NCI-H2029 (cell line): ENCODE measurements at places on chromosomes 6 and 20.

- no peak for DNase-seq
Observed at GRCh38 chr6:112899541-112899940, 552.4 kb downstream of the RFPL4B start.

DNA sequence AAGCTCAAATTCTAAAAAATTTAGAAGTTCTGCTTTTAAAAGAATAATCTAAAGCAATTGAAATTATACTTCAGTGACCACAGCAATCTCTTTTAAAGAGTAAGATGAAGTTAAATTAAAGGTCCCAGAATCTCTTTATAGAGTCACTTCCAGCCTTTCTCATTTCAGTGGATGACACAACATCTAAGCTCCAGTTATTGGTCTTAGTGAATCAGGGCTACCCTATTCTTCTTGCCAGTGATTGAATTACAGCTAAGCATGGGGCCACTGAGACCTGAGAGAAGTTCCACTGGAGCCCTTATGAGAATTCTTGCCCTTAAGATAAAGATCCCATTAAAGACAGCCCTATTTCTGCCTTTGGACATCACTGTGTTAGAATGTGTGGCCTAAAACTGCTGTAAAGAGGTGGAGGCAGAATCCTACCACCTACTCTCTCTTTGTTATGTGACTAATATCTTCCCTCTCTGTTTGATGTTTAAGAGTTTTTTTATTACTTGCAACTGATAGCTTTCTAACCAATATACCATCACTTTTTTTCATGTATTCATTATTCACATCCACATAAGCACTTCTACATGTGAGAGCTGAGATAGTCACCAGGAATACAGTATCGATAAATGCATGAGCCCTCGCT is 128.6 kb downstream of the UNC5CL start:
- DNase-seq: no peak

- no peak for DNase-seq
Observed at GRCh38 chr20:43040427-43040826, 149.3 kb downstream of the PTPRT start.

DNA sequence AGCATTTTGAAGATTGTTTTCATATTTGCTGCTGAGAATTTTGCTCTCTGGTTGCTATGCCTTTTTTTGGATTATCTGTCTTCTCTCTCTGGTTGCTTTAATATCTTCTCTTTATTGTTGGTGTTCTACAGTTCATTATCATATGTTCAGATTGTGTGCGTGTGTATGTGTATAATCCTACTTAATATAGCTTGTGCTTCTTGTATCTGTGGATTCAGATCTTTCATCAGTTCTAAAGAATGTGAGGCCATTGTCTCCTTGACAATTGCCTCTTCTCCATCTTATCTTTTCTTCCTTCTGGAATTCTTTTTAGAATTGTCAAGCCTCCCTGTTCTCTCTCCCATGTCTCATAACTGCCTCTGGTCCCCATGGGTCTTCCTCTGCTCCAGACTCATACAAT is 195.4 kb downstream of the CDC5L start:
- no peak for DNase-seq

DNA sequence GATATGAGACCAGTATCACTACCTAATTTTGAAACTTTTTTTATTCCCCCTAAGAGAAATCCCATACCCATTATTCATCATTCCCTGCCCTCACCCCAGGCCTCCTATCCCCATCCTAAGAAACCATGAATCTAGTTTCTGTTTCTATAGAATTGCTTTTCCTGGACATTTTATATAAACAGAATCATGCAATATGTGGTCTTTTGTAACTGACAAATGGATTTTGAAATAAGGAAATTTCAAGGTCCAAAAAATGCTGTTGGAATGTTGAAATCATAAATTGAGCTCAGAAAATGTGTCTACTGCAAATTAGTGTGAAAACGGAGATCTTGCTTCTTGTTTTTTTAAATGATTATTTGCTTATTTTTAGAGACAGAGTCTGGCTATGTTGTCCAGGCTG is 25.1 kb downstream of the RNF217 start:
- no peak for DNase-seq

- DNase-seq: no peak
Observed at GRCh38 chr20:10647471-10647870, 26.3 kb downstream of the JAG1 start.

DNA sequence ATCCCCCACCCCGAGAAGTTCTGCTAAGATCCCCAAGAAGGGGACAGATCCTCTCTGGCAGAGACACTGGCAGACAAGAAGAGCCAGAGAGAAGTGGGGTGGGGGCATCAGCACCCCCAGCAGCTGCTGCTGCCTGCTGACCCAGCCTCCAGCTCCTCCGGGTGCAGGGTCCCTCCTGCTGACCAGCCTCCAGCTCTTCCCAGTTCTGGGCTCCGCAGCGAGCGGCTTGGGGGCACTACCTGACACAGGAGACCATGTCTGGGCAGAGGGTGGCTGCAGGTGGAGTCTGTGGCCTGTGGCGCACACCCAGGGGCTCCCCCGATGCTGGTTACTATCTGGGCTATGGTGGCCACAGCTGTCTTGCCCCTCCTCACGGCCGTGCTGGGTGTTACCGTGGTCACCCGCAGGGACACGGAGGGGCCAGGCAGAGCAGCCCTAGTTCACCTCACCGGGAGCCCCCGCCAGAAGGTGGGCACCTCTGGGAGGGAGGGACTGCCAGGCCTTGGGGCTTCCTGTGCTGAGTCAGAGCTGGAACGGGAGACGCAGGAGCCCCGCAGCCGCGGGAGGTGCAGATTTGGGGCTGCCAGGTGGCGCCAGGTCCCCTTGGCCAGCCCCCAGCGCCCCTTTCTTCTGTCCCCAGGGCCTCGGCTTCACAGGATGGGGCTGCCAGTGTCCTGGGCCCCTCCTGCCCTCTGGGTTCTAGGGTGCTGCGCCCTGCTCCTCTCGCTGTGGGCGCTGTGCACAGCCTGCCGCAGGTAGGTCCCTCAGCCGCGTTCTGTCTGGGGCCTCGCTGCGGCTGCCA is 630 bp downstream of the LIME1 start:
- DNase-seq: no peak

DNA sequence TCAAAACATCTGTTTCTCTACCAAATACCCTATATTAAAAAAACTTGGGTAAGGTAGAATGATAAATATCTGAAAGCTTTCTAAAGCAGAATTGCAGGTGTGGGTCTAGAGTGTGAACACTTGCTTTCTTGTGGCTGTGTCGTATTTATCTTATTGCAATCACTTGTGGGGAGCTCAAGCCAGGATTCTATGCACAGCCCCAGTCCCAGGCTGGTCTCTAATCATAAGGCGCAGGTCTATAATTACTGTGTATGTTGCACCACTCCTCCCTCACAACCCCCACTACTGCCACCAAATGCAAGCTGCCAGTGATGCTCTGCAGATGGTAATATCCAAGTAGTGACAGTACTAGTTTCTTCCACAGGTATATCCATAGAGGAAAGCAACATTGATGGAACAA is 2.2 kb upstream of the E2F3 start:
- DNase-seq: no peak

DNA sequence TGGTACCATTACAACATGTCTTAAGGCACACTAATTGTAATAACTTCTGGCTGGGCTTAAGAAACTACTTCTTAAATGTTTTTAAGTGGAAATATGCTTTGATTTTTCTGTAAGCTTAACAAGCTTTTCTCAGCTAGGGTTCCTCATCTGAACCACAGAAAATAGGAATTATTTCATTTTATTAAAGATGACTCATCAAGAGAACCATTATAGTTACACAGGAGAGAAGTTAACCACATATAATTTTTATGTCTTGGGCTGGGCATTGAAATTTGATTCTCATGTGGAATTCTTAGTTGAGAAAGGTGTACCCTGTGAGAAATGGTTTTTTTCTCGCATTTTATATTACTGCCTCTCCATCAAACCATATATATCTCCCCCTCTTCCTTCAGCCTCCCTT is 75.1 kb downstream of the QKI start:
- no peak for DNase-seq
